Ureter (tissue), 1 donor: ENCODE measurements at places on chromosomes 2 and 18. TPM values are rescaled to one million over a fixed set of nuclear protein-coding genes. Genes with fewer than 3 reads are reported as not detected.

- peak; percentile 17 for DNase-seq
Observed at GRCh38 chr2:234730066-234730640, 221.7 kb upstream of the SH3BP4 start.

The ZC3H6 gene
- total RNA-seq, result 18.9 TPM

The PREPL gene
- total RNA-seq, result 72.2 TPM

- DNase-seq, result no peak
Observed at GRCh38 chr2:239825705-239825979, 199.5 kb downstream of the NDUFA10 start.

The NBAS gene
- 55.1 TPM for total RNA-seq

The UGT1A5 gene
- total RNA-seq, result 21.3 TPM

DNA sequence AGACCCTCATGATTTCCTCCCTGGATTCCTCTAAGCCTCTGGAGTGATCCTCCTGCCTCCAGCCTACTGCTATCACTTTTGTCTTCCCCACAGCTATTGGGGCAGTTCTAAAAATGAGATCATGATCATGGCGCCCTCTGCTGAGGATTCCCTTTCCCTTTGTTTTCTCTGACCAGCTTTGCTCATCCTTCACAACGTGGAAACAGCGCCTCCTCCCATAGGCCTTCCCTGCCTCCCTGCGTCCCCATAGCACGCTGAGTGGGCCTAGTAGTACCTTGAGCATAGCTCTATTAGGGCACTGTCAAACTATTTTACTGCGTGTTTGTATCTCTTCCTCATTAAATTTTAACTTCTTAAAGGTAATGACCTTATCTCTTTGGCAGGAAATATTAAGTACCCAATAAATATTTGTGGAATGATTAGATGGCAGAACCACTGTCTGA lies 207.0 kb upstream of the FANCL start:
- DNase-seq, result no peak

The GALNT14 gene
- total RNA-seq, result 7.0 TPM

The LYPD6 gene
- total RNA-seq, result 12.2 TPM

The GPR155 gene
- total RNA-seq, result 5.5 TPM

The TMEM131 gene
- total RNA-seq, result 67.7 TPM

- DNase-seq, result no peak
Observed at GRCh38 chr2:212607080-212607479, 68.5 kb upstream of the ERBB4 start.

GRCh38 chr18:49020621-49021021 lies 69.9 kb upstream of the SMAD7 start:
- DNase-seq, result peak; percentile 37

DNA sequence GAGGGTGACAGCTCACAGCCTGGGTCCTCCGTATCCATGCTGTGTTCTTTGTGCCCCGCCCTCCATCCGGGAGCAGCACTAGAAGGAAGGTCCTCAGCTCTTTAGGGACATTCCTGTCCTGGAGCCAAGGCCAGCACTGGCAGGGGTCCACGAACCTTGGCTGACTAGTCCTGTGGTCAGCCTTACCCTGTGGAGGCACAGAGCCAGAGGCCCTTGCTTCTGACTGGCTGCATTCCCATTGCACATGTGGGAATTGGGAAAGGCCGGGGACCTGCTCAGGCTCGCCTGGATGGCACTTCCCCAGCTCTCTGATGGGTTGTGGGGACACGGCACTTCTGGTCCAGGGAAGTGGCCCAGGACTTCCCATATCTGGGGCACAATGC lies 24.9 kb upstream of the RHOB start:
- DNase-seq, result peak; percentile 95

DNA sequence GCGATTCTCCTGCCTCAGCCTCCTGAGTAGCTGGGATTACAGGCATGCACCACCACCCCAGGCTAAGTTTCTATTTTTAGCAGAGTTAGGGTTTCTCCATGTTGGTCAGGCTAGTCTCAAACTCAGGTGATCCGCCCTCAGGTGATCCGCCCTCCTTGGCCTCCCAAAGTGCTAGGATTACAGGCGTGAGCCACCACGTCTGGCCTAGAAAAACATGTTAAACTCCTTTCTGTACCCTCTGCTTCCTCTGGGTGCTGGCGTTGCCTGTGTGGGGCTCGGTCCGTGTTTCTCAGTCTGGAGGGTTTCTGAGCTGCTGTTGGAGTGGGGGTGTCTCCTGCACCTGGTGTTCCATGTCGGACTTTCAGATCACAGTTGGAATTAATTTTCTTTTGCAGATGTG lies 17.9 kb downstream of the LDLRAD4 start:
- DNase-seq, result no peak

- DNase-seq, result no peak
Observed at GRCh38 chr2:66813525-66813924, 378.6 kb downstream of the MEIS1 start.

GRCh38 chr2:202436626-202437025 lies 60.5 kb downstream of the BMPR2 start:
- no peak for DNase-seq

GRCh38 chr2:134370655-134371445 lies 117.0 kb downstream of the MGAT5 start:
- DNase-seq, result no peak

DNA sequence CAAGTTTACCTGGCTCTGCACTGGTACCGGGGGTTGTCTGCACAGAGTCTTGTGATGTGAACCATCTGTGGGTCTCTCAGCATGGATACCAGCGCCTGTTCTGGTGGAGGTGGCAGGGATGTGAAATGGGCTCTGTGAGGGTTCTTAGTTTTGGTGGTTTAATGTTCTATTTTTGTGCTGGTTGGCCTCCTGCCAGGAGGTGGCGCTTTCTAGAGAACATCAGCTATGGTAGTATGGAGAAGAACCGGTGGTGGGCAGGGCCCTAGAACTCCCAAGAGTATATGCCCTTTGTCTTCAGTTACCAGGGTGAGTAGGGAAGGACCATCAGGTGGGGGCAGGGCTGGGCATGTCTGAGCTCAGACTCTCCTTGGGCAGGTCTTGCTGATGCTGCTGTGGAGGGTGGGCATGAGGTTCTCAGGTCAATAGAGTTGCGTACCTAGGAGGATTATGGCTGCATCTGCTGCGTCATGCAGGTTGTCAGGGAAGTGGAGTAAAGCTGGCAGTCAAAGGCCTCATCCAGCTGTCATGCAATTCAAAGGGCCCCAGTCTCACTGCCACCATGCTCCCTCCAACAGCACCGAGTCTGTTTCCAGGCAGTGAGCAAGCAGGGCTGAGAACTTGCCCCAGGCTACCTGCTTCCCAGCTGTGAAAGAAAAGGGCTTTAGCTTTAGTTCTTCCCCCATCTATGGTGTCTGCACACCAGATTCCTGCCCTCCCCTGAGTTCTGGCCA lies 278.0 kb downstream of the METTL4 start:
- DNase-seq, result no peak
